ENCODE measurements at places on chromosomes 5 and 9.
A peak's percentile ranks its signal among the peaks of the same experiment; 100 is the strongest.

- no peak for DNase-seq
Measured at GRCh38 chr9:116859763-116860162, 172.7 kb downstream of the TRIM32 start.

DNA sequence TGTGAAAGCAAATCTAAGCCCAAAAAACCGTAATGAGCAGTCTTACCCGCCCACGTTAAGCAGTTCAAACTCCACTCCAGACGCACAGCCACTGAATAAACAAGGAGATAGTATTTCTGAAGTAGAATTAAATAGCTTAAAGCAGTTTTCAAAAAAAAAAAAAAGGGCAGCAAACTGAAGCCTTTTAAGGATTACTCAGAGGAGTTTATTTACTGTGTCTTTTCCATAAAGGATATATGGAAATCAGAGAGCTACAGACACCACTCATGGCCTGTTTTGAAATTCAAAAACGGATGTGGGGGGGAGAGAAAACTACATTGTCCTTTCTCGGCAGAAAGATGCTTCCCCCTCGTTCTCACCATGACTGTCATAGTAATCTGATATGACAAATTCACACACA is 83.7 kb upstream of the IRX1 start:
- no peak for DNase-seq

- DNase-seq, result no peak
Measured at GRCh38 chr5:151648988-151649387, 37.7 kb downstream of the SPARC start.

DNA sequence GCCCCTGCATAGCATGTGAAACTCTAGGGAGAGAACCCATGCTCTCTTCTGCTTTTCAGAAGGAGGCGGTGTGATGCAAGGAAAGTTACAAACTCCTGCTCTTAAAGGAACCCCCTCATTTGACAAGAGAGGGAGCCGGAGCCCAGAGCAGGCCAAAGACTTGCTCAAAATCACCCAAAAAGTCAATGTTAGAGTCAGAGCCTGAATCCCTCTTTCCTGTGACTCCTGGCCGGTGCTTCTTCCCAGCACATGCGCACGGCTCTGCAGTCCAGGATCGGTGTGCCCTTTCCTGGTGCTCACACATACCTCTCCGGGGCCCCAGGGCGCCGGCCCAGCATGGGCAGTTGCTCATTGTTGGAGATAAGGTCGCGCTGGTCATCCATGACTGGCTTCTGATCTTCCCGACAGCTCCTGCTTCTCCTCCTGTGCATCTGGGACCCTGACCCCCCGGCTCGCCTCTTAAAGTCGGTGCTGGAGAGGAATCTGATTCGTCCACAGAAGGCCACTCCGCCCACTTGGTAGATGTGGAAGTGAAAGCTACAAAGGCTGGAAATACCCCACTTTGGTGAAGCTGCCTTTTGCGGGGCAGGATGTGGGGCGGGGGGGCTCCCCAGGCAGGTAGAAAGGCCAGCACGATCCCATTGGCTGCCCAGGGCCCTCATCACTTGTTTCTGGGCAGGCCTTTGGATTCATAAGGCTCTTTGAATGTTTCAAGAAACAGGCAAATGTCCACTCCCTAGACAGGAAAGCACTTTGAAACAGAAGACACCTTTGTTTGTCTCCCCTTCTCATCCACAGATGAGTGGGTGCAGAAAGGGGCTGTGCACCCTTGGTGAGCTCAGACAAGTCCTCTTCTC is at the start of gene CD74:
CD74 (minus strand) TSS at position 592 of the 857 bp plus-strand sequence; CDS start at position 431, 161 bp downstream.
- DNase-seq, result peak; percentile 82

- DNase-seq, result no peak
Measured at GRCh38 chr5:6710070-6710469, 3.2 kb upstream of the TENT4A start.

DNA sequence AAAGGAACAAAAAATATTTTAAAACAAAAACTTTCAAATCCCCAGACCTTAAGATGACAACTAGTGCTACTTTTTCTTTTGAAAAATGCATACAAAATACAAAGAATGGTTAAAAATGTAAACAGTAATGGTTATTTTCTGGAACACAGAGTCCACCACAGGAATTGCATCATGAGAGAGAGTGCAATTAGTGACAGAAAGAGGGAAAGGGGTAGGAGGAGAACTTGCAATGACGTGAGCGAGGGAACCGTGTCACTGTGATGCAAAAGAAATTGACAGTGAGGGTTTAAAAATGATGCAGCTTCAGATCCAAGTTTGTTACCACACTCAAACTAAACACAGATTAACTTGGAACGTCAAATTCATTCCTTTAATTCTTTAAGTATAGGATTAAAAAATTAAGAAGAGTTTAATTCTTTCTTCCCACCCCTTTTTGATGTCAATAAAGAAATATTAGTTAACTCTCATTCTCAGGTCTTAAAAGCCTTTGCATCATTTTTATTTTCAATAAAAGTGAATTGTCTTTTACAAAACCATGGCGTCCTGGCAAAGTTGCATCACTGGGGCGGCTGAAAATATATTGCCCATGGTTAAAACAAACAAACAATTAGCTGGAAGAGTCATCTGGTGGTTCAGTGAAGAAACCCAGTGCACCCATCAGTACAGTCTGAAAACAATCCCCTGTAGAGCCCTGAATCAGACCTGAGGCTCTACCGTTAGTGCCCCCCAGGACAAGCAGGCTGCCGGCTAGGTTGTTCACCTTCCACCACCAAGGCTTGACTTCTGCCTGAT is 39.5 kb downstream of the MACROH2A1 start:
- DNase-seq, result no peak

- no peak for DNase-seq
Measured at GRCh38 chr9:122393284-122393983, 22.6 kb downstream of the PTGS1 start.

- DNase-seq, result no peak
Measured at GRCh38 chr5:62614355-62614754, 35.7 kb downstream of the LRRC70 start.

GRCh38 chr5:116216246-116216645 is 131.4 kb downstream of the COMMD10 start:
- no peak for DNase-seq

DNA sequence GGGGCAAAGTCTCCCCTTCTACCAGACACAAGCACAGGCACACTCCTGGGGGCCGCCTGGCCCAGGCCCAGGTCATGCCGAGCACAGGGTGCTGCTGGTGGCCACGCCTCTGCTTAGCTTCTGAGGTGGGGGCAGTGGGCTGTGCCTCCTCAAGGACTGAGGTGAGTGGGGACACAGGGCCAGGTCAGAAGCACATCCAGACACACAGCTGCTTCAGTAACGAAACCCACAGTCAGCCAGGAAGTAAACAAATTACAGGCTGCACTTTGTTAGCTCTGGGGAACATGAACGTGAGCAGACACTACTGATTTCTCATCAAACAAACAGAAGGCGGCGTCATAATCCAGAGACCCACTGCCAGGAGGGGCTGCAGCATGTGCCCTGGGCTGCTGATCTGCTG is 192.4 kb downstream of the HSPA4 start:
- DNase-seq, result no peak

DNA sequence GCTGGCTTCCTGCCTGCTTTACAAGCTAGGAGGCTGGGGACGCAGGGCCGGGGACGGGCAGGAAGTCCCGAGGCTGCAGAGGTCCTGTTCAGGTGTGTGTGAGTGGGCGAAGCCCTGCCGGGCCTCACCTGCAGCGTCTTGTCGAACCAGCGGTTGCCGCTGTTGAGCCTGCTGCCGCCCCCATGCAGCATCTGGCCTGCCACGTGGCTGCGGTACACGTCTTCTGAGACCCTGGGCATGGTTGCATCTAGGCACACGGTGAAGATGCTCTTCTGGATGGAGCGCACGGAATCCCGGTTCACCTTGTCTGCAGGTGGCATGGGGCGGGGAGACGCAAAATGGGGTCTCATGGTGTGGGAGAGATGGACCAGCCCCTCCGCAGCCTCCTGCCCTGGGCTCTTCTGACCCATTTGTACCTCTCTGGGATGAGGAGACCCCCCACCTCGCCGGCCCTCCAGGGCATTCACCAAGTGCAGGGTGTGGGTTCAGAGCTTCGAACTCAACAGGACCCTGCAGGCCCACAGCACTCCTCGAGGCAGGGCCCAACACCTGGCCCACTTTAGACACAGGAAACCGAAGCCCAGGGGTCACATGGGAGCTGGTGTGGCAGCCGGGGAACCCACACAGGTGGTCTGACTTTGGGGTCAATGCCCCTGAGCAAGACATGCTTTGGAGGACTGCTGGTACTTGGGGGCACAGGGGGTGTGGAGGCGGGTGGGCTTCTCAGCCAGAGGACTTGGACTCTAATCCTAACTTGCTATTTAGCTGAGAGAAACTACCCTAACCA is 10.0 kb downstream of the CRAT start:
- no peak for DNase-seq

- no peak for DNase-seq
Measured at GRCh38 chr5:28967848-28968247, 1929.5 kb upstream of the CDH9 start.

DNA sequence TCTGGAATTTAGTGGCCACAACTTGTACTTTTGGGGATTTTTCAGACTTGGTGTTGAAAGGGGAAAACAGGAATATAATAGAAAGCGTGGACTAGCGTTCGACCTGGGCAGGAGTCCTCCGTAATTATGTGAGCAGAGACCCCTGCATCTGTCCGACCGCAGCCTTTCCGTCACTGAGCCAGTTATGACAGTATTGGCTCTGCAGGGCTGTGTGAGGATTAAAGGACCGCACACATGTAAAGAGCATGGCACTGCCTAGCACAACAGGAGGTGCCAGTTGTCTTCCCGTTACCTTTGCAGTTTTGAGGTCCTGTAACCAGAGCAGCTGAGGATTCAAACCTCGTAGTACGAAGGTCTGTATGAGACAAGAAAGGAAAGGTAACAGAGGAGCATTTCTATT is 1.2 kb downstream of the B4GALT7 start:
- no peak for DNase-seq

DNA sequence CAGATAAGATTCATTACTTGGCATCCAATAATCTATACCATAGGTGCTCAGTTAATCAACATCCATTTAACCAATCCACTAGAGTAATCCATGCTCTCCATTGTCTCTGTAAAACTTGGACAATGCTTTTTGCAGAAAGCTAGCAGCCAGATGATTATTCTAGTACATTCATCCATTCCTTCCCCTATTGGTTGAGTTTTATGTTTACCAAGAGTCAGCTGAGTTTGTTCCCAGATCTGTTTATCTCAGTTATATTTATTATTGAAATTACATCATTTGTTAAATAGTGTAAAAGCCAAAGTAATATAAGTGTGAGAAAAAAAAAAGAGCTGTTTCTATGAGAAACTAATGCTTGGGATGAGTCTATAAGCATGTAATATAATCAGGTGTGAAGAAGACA is 63.3 kb upstream of the TMC1 start:
- DNase-seq, result no peak

- no peak for DNase-seq
Measured at GRCh38 chr9:7148243-7148765, 390.5 kb downstream of the KDM4C start.

- DNase-seq, result no peak
Measured at GRCh38 chr5:88687373-88687911, 195.5 kb downstream of the MEF2C start.

DNA sequence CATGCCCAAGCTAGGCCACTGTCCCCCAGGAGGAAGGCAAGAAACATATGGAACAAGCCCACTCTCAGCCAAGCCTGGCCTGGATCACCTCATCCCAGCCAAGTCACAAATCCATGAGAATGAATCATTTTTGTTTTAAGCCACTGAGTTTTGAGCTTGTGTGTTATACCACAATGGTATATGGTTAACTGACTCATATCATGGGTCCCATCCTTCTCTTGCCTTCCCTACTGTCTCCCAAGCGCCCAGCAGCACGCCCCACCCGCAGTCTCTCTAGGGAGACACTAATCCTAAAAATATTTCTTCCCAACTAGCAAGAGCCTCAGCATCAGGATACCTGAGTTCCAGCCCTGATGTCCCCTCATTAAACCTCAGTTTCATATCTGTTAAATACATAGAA is 248.1 kb downstream of the CDK5RAP2 start:
- DNase-seq, result no peak

All from right lobe of liver (tissue), 6 donors.